NCI-H1092 (cell line): ENCODE measurements at places on chromosomes 3 and 15.

DNA sequence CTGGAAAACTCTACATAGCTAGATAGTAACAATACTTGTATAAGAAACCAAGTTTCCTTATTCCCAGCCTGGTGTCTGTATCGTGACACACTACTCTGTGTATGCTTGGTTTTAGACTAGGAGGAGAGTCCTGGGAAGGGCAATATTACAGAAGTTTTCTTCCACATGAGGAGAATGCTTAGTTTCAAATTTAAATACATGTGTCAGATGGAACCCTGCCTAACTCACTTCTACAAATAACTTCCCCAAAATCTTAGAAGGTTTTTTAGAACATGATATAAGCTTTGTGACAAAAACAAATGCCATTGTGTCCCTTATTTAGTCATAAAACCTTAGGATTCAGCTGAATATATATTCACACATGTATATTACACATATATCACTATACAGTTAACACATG is 7.2 kb upstream of the IL20RB start:
- no peak for DNase-seq

DNA sequence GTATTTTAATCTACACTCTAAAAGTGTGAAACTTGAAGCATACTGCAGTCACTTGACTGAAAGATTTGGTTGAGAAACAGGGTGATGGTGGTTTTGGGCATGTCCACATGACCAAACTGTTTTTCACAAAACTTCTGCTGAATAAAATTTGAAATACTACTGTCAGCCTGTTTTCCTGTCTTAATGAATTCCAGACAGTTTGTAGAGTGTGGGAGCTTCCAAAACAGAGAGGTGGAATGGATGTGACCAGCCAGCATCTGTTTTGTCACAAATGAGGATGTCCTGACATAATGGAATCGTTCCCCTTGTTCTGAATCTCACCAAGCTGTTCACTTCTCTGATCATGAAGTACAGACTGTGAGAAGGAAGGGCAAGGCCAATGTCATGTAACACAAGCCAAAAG is 11.8 kb downstream of the MITF start:
- DNase-seq, result no peak

GRCh38 chr3:9147896-9148266 is 101.6 kb downstream of the SRGAP3 start:
- DNase-seq, result no peak

DNA sequence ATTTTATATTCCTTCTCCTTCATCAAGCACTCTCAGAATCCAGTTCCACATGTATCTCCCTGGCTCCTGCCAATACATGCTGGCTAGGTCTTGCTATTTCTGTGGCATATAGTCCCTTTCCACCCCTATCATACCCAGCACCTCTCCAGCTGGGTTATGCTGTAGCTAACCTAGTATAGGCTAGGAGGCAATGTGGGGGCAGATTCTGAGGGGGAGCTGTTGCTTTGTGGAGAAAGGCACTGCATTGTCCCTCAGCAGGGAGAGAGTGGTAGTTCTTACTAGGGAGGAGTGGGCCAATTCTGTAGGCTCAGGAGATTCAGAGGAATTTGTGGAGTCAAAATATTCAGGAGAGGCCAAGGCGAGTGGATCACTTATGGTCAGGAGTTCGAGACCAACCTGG is 39.4 kb upstream of the UBL7 start:
- no peak for DNase-seq

- no peak for DNase-seq
These were observed 7.3 kb downstream of the TYRO3 start for GRCh38 chr15:41566121-41566885.

GRCh38 chr3:88009066-88009465 is 49.7 kb downstream of the CGGBP1 start:
- DNase-seq, result no peak

- DNase-seq, result no peak
These were observed 47.3 kb downstream of the EIF3J start for GRCh38 chr15:44584162-44584749.

DNA sequence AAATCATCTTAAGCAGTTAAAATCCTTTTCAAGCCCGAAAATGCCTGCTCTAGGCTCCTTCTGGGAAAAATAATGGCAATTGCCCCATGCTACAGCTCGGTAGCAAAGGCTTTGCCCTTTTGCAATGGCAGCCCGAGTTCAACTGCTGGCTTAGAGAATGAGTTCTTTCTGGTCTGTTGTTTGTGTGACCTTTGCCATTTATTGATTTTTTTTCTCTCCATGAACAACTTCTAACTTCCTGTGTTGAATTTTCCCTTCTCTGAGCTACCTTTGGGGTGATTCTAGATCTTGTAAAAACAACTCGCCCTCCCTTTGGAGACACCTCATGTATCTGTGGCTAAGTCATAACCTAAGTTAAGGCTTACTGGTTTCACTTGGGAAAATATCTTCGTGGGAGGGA is 139.3 kb downstream of the PLCH1 start:
- no peak for DNase-seq

GRCh38 chr15:31262143-31262530 is 64.5 kb upstream of the KLF13 start:
- DNase-seq, result no peak

GRCh38 chr3:63952248-63952594 is 40.0 kb upstream of the SCAANT1 start:
- DNase-seq, result no peak
